ENCODE measurements at places on chromosomes 1 and 21. TPM values are rescaled to one million over a fixed set of nuclear protein-coding genes. Genes with fewer than 3 reads are reported as not detected.

DNA sequence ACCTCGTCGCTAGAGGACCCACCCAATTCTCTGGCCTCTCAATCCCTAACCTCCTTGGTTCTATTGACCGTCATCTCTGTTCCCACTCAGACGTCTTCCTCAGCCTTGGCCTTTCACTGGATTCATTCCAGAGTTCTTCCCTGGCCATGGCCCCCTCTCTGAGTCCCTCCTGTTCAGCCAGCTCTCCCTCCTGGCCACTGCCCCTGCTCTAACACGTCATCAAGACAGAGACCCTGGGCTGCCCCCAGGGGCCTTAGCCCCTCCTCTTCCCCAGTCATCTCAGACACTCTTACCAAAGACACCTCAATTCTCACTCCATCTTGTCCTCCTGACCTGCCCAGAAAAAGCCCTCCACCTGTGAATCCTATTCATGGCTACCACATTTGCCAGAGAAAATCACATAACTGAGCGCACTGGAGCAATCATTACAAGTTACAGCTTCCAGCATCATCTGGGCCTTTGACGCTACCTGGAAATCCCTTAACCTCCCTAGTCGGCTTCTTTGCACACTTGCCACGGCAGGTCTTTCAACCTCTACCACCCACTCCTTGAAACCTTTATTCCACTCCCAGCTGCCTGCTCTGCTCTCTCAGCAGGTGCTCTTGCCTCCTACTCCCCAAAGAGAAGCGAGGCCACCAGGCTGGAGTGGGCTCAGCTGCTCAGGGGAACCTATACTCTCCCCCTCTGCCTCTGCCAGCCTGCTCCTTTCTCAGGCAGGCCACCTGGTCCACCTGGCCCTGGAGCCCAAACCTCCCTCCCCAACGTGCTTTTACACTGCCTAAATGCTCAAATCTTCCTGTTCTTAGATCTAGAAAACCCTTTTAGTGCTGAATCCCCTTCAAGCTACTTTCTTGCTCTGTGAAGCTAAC is 14.0 kb downstream of the DCST2 start:
- DNase-seq = no peak

- no peak for DNase-seq
Observed at GRCh38 chr21:37043818-37044217, 29.1 kb downstream of the PIGP start.

DNA sequence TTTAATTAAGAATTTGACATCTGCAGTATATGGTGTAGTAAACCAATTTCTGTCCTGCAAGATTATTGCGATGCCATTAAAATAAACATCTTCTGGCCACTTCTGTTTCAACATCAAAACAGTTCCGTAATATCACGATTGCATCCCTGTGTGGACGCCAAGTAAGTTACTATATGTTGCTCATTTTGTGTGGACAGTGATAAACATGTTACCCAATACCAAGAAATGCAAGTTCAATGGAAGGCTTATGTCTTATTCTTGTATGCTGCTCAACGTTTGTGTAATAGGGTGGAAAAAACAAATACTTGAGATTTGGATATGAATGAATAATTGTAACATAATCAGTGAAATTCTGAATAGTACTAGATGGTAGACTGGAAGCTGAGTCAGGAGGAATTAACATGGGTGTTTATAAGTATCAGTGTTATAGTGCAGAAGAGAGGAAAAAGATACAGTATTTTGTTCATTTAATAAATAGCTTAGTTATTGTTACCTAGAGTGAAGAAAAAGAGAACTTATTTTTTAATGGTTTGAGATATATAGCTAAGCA is 15.2 kb downstream of the TTC3 start:
- no peak for DNase-seq

GRCh38 chr1:168498159-168498631 is 45.6 kb downstream of the XCL2 start:
- DNase-seq = no peak

DNA sequence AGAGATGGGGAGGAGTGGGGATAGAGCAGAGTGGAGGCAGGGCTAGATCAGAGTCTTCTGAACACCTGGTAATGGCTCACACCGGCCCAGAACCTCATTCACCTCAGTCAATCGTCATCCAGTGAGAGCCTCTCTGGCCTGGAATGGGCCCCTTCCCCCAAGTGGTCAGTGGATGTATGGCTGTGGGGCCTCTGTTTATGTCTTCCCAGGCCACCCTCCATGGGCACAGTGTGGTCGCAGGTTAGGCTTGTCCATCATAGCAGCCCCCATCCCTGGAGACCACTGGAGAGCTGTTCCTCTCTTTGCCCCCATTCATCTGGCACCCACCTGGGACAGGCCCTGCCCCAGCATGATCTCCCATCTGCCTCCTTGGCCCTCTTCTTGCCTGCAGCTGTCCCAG is 29.6 kb upstream of the TENT5C start:
- no peak for DNase-seq

GRCh38 chr1:224014330-224014649 is 99.6 kb upstream of the FBXO28 start:
- DNase-seq = no peak

DNA sequence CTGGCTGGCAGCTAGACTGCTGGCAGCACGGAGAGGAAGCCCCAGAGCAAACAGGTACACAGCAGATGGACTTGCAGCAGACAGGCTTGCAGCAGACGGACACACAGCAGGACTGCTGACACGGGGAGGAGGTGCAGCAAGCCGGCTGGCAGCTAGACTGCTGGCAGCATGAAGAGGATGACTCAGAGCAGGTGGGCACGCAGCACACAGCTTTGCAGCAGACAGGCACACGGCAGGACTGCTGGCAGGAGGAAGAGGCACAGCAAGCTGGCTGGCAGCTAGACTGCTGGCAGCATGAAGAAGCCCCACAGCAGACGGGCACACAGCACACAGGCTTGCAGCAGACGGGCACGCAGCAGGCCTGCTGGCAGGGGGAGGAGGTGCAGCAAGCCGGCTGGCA is 498 bp downstream of the KRTAP10-2 start:
- DNase-seq = peak; percentile 25

GRCh38 chr21:34582506-34583150 is 32.3 kb downstream of the RCAN1 start:
- no peak for DNase-seq

The FTCD gene
- total RNA-seq = 0.21 TPM

The HORMAD1 gene
- total RNA-seq = not detected

The CD2 gene
- total RNA-seq = 437 TPM

The IL20 gene
- total RNA-seq = not detected
